Nucleus accumbens (tissue), 56 donors: ENCODE measurements at places on chromosomes 7 and 10.

GRCh38 chr7:107051376-107051775 lies 6.9 kb downstream of the PRKAR2B start:
- DNase-seq = no peak

GRCh38 chr10:74922921-74923320 lies 96.5 kb downstream of the KAT6B start:
- DNase-seq = no peak

DNA sequence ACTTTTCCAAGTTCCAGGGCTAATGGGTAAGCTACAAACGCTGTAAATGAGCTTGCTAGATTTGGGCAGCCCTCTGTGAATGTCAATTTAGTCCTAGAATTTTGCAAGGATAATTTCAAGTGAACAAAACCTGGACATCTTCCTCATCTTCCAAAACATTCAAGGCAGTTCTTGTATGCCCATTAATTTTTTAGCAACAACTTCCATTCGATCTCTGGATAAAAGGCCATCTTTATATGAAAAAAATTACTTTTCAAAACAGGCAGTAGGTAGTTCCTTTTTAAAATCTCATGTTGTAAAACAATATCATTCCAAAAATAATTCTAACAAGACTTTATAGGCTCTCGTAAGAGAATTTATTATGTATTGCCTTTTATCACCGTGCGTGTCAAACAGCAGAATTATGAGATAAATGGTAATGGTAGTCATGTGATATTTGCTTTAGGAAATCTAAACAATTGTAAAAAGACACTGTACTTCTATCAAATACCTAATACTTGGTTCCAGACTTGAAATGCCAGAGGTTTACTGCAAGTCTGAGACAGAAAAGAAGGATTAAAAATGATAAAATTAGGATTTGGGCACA lies 143.7 kb upstream of the NRP1 start:
- no peak for DNase-seq

DNA sequence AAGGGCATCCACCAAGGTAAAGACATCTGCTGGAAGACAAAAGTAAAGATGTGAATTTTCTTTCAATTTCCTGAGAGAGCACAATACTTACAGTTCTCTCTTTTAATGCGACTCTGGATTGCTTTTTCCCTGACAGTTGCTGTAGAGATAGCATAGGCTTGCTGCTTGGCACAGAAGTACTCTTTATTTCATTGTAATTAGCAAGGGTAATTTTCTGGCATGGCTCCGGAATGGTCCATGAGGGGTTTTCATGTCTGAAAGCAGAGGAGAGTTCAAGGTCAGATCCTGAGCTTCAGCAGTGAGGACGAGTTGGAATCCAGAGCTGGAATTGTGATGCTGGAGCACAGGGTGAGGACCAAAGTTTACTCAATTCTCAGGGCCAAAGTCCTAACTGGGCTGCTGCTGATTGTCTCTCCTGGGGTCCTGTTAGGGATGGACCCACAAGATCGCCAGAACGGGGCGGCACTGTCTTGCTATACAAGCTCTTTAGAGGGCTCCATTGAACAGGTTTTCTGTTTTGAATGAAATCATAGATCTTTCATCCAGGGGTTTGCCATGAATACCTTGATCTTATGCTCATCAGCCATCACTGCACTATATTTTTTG lies 190.0 kb upstream of the MKI67 start:
- no peak for DNase-seq

DNA sequence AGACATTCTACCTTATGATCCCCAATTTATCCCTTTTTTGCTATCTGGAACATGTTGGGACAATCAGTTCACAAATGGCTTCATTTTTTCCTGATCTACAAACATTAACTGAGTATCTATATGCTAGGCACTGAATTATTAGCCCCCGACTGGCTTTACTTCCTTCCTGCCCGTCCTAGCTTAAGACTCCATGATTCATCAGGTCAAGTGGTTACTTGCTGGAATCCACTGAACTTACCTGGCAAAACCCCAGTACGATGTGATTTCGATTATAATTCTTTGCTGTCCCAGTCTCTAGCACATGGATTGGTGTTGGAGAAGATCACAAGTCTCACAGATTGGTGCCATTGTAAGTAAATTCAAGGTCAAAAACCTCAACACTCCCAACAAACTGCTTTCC lies 77.1 kb downstream of the ORC5 start:
- no peak for DNase-seq

GRCh38 chr7:155173905-155174304 lies 103.8 kb downstream of the HTR5A start:
- DNase-seq = no peak

DNA sequence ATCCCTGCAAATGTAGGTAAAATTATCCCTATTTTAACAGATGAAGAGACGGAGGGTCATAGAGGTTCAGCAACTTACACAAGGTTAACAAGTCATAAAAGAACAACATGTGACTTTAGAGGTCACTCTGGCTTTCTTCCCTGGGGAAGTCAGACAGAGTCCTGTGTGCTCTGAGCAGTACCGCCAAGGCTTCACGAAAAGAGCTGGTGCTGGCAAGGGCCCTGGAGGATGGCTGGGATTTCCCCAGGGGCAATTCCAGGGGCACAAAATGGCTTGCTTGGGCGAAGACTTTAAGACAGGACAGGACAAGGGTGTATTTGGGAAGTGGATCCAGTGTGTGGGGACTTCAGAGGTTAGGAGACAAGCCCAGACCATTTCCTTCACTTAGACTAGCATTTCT lies 144.1 kb downstream of the PIP4K2A start:
- DNase-seq = no peak

DNA sequence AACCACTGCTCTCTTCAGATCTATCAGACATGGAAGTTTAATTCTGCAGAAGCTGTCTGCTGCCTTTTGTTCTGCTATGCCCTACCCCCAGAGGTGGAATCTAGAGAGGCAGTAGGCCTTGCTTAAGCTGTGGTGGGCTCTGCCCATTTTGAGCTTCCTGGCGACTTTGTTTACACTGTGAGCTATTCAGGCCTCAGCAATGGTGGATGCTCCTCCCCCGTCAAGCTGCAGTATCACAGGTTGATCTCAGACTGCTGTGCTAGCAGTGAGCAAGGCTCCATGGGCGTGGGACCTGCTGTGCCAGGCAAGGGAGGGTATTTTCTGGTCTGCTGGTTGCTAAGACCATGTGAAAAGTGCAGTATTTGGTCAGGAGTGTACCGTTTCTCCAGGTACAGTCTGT lies 45.1 kb upstream of the CDK14 start:
- no peak for DNase-seq

- DNase-seq = no peak
These were observed 1080.4 kb downstream of the CNTNAP2 start for GRCh38 chr7:147197006-147197405.

DNA sequence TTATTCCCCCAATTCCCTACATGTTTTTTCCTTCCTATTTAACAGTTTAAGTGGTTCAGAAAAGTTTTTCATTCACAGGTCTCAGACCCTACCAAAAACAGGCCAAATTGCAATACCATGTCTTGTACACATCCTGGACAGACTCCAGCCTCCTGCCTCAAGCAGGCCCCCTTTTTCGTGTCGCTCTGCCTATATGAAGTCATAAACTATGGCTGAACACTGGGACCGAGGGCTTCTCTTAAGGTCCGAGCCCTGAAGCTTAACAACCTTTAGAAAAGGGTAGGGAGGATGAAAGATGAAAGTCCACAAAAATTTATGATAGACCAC lies 1.4 kb downstream of the FBXW4 start:
- no peak for DNase-seq

- no peak for DNase-seq
These were observed 33.8 kb downstream of the NOLC1 start for GRCh38 chr10:102185811-102186527.

DNA sequence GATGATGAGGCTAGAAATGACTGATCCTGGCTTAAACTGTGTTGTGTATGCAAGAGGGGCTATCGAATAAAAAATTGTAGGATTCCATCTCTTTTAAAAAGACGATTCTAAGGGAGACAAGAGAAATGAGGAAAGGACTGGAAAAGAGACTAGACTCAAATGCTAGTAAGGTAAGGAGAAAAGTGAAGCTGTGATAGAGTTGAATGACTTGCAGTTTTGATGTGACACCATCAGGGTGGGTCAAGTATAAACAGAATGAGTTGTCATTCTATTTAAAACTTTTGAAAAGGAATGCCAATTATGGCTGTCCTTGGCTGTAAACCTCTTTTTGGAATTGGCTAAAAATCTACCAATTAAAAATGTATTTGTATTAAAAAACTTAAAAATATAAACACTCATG lies 184.5 kb upstream of the PHF14 start:
- no peak for DNase-seq

DNA sequence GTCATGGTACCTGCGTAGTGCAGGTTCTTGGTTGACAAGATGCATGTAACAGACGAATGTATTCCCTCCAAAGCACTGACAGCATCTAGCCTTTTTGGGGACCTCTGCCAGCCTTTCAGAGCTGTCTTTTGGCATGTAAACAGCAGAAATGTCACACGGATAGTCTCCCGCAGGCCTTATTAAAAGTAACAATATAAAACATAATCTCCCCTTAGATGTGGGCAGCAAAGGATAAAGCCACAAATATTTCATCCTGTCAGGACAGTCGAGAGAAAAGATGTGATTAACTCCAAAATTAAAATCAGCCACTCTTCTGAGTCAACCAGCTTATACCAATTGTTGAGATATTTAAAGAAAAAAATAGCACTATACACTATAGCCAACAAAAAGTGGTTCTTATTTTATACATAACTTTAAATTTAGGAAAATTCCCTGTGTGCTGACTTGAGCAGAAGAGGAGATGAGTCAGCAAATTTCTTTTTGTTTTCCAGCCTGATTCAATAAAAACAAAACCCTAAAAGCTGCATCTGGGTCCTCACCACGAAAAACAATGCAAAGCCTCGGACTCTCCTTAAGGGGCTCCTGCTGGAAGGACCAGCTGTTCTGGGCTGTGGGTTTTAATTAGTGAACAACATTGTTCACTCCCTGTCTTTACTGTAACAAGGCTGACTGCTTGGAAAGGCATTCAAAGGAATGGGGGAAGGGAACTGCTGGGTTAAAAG lies 240.2 kb downstream of the ADAM12 start:
- no peak for DNase-seq

- DNase-seq = no peak
These were observed 1.7 kb upstream of the KCNH2 start for GRCh38 chr7:150979713-150980390.

DNA sequence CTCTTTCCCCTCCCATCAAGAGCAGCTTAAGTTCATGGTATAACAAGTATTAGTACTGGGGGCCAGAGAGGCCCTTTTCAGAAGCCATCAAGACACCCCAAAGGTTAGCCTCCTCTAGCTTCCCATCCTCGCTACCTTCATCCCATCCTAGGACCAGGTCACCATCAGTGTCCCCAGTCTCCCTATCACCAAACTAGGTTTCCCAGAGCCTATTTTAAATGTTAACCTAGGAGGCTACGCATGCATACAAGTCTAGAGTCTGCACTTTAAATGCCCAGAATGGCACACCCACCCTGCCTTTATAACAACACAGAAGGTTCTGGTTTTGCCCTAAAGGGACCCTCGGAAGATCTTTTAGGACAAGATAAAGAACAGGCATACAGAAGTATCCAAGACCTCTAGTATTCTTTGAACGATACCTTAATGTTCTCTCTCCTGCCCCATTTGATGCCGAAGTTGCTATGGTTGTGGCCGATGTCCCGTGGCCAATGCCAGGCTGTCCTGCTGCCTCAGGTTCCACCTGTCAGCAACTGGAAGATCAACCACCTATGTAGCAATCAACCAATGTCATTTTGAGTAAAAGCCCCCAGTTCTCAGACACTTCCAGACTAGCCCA lies 2.2 kb downstream of the GPRIN2 start:
- DNase-seq = no peak

GRCh38 chr7:122166740-122167139 lies 22.7 kb upstream of the AASS start:
- no peak for DNase-seq

DNA sequence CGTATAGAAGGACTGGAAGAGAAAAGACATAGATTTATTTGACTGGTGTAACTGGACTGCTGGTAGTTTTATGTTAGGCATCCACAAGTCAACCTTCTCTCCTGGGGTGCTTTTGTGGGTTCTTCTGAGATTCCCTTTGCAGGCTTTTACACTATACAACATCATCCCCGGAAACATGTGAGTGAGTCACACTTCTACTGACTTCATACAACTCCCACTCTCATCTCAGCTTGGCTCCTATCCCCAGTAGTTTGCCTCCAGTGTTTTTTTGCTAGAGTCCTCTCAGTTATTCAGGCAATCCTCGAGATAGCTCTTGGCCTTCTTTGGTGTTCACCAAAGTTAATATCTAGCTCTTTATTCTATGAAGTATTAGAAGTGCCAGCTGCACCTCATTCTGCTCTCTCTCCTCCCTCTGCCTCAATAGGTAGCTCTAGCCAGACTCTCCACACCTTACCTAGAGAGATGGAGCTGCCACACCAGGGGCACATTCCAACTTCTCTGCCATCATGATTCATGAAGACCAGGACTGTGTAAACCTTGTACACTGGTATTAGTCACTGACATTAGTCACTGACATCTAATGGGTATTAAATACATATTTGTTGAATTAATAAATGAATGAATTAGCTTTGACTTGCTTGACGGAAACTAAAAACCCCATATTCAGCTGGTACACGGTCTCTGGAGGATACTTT lies 281.9 kb downstream of the PPP1R3A start:
- DNase-seq = no peak

DNA sequence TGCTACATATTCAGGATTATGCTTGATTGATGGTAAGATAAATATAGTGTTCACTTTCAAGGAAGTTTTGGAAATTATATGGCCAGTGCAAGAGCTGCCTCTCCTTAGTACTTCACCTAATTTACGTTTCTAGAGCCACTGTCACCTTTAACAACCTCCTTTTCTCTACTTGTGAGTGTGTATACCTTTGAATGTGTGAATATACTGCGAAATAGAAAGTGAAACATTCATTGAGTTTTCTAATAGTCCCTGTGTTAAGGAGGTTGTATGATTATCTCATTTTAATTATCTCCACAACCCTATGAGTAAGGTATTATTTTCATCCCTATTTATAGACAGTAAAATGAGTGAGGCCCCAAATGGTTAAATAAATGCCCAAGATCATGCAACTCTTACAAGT lies 1050.5 kb downstream of the XPNPEP1 start:
- DNase-seq = no peak

GRCh38 chr10:3357737-3358136 lies 185.2 kb upstream of the PITRM1 start:
- no peak for DNase-seq

- DNase-seq = no peak
These were observed 173.9 kb downstream of the ZNF438 start for GRCh38 chr10:30857803-30858202.

DNA sequence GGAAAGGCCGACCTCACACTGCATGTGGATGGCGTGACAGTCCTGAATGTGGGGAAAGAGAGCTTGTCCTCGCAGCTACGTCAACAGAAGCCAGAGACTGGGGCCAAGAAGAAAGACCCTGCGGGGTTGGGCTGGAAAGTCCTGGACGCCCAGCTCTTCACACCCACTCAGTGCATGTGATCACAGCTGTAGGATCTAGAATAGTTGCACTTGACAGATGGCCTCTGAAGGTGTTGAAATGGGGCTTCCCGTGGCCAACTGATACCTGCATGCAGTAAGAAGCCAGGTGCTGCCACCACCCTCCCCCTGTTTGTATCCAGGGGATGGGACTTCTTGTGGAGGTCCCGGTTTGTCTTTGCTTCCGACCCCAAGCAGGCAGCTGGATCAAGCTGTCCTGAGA lies 34.1 kb upstream of the OCM2 start:
- DNase-seq = no peak

- no peak for DNase-seq
These were observed 848.9 kb downstream of the REEP3 start for GRCh38 chr10:64369885-64370773.
